ENCODE measurements at places on chromosomes 4 and X.
A peak's percentile ranks its signal among the peaks of the same experiment; 100 is the strongest.

DNA sequence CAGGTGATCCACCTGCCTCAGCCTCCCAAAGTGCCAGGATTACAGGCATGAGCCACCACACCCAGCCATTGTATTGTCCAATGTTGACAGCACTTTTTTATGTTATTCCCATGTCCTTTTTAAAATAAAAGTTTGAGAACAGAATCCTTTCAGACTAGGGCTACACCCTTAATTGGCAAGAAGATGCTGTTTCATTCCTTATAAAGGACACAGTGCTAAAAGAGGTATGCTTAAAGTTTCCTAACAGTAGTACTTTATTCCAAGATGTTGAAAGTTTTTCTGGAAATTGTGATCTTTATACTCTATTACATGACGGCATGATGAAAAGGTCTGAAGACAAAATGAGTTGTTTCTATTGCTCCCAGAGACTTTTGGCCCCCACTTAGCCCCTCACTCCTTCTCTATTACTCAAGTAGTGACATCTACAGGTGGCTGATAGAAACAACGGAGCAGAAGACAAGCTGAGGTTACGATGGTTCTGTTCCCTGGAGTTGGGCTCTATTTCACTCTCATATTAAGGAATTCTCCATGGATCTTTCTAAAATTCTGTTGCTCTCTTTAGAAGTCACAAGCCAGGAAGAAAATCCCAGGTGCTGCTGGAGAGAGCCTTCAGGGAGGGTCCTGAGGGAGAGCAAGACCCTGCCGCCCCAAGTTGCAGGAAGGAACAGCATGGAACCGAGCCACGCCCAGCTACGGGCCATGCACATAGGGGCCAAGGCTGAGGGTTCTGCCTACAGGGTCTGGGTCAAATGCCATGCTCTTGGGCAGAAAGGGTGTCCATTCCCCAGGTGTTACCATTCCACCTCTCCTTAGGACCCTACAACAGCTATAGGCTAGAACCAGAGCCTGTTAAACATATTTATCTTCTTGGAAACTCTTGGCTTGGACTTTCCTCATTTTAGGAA lies 22.8 kb downstream of the RPL9 start:
- no peak for DNase-seq

DNA sequence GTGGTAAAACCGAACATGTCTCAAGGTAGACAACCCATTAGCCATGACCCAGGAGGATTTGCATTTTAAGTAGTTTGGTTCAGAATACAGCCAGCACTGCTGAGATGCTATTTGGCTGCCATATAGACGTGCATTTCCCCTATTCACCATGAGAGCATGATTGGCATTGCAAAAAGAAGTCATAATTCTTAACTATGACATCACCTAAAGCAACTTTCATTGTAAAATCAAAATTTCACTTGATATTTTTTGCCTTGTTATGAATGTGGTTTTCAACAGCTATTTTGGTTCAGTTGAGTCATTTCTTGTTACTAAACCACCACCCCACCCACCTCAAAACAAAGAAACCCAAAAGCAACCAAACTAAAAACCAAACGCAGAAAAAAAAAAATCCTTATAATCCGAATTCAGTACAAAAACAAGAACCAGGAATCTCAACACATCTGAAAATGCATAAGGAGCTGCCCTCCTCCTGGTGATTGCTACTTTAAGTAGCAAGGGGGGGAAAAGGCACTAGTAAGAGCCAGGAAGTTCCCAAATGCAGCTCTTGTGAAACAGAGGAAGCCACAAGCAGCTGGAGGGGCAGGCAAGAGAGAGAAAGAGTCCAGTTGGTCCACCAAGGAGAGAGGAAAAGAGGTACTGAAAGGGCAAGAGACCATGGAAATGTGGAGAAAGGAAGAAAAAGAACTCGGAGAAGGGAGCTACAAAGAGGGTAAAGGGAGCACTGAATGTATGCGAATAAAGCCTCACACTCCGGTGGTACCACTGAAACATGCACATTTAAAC lies 3.1 kb downstream of the SLITRK4 start:
- DNase-seq = no peak

GRCh38 chrX:113929004-113929403 lies 654.9 kb upstream of the HTR2C start:
- DNase-seq = peak; percentile 6

DNA sequence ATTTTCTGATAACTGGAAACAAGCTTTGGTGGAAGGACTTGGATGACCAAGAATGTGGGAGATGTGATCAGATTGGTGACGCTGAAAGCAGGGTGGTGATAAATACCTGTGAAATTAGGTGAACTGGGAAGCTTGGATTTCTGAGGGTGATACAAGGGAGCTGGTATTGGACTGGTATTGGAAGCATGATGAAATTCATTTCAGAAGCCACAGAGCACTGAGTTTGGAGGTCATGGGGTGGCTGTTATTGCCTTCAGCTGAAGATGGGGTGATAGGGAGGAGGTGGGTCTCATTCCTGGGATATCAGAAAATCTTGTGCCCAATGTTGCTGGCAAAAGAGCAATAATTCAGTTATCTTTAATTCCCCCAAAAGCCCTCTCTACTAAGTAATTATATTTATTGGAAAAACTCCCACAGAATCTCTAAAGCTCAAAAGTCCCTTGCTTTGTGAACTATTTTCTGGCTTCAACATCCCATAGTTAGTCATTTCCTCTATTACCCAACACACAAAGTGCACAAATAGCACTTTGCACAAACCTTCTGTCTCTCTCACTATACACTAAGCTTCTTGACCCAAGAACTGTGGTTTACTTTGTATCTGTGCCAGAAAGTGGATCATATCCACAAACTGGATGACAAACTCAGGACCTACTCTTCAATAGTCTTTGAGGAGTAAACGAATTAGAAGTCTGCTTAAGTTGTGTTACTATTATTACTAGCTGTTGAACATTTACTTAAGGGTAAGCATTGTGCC lies 23.1 kb upstream of the CAMK2D start:
- DNase-seq = no peak

DNA sequence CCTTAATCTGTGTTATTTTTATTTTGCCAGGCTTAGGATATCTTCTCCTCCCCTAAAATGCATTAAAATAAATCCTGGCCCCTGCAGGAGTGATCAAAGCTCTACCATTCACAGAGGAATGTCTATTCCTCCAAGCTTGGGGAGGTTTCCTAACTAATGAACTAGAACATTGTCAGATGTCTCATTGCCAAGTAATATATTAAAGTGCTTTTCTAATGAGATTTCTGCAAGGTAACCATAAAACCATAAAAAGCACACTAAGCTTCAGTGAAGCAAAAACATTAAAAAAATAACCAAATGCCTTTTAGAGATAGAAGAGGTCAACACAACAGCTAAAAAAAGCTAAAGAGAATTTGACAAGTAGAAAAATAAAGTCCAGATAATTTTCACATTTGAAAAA lies 34.8 kb downstream of the IGFBP7 start:
- no peak for DNase-seq

DNA sequence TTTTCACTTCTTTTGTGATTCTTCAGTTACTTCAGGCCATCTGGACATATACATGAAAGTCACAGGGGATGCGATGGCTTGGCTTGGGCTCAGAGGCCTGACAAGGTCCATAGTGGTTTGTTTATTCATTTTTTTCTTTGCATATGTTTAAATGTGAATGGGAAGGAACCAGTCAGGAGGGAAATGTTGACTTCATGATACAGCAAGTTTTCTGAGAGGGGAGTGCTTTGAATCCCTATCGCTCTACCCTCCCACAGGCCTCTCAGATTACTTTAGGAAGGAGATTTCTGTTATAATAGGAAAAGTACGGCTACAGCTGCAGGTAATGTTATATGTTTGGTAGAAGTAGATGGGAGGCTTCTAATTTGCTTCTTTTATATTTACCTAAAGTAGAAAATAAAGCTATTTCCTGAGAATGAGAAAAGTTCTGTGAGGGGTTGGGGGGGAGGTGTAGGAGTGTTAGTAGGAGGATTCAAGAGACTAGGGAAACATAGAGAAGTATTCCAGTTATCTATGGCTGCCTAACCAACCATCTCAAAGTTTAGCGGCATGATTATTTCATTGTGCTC lies 322.9 kb downstream of the RAPGEF2 start:
- no peak for DNase-seq

DNA sequence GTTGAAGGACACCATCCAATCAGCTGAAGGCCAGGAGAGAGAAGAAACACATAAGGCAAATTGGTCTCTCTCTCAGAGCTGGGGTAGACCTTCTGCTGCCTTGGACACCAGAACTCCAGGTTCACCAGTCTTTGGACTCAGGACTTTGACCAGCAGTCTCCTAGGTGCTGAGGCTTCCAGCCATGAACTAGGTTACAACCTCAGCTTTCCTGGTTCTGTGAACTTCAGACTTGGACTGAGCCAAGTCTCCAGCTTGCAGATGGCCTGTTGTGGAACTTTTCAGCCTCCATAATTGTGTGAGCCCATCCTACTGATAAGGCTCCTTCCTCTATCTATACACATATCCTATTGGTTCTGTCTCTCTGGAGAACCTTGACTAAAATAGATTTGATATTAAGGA lies 20.6 kb upstream of the BBS12 start:
- DNase-seq = no peak

DNA sequence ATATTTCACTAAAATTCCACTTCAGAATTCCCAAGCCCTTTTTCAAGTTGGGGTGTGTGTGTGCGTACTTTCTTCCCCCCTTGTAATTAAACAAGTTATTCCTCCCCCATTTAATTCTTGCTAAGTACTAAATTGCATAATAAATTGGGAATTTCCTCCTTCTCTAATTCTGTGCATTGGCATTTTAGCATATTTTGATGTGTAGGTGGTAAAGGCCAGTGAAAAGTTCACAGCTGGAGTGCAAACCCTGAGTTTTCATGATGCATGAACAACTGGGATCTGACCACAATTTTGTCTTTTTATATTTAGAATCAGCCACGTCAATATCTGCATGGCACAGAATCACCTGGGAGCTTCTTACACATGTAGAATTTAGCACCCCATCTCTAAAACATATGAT lies 18.5 kb downstream of the ANXA3 start:
- no peak for DNase-seq

- peak; percentile 4 for DNase-seq
Observed at GRCh38 chrX:71992711-71993110, 82.1 kb downstream of the NHSL2 start.

GRCh38 chrX:136694431-136695087 lies 46.6 kb downstream of the CD40LG start:
- peak; percentile 9 for DNase-seq

DNA sequence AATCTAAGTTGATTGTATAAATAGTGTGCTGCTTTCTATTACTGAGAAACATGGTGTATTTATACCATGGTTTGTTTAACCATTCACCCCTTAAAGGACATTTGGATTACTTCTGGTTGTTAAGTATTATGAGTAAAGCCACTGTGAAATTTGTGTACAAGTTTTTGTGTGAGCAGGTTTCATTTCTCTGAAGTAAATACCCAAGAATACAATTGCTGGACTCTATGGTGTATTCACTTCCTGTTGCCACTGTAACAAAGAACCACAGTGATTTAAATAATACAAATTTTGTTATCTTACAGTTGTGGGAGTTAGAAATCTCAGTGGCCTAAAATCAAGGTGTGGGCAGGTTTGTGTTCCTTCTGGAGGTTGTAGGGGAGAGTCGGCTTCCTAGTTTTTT lies 869.6 kb downstream of the CCSER1 start:
- no peak for DNase-seq

- peak; percentile 72 for DNase-seq
Observed at GRCh38 chrX:6225911-6226595, 2.6 kb downstream of the NLGN4X start.

DNA sequence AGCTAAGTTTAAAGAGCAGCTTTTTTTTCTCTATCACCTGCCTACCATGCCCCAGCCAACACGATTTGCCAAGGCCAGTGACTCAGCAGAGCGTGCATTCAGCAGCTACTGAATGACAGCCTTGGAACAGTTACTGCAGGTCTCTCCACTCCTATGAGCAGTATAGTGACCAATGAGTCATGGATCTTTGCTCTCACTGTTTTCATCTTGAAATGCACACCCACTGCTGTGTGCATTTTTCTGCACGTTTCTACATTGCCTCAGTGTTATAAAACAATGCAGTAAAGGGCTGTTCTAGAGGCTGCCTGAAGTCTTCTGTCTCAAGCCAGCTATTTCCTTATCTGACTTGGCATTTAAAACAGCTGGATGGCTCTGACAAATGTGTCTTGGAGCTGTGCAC lies 66.0 kb upstream of the C4orf54 start:
- DNase-seq = no peak

GRCh38 chr4:12958436-12958835 lies 525.7 kb downstream of the RAB28 start:
- no peak for DNase-seq

DNA sequence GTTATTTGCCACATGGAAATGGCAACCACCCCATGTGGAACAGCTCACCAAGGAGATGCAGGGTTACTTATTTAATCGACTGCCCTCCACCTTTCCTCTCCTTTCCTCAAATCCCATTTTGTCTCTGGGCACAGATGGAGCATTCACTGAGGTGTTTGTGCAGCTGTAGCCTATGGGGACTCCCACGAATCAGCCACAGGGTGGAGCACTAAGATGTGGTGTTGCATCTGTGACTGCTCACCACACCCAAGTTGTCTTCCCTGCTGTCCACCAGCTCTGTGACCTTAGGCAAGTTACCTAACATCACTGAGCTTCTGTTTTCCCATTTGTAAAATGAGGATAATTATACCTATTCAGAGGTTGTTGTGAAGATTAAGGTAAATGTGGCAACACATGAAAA lies 252.4 kb upstream of the CPEB2 start:
- no peak for DNase-seq

DNA sequence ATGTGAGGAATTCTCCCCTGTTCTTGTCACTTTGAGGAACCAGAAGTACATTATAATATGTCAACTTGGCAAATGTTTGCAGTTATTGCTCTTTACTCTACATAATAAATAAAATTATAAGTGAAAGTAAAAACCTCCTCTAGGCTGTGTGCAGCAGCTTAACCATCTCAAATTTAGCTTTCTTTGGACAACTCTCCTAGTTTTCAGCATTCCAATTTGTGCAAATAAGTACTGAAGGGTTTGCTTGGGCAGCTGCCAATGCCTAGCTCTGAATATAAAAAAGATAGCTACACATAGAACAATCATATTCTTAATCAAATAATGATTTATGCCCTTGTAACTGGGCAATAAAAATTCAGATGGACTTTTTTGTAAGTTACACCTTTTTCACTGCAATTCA lies 82.5 kb downstream of the GASK1B start:
- DNase-seq = no peak

GRCh38 chrX:103823591-103823990 lies 8.5 kb downstream of the RAB9B start:
- no peak for DNase-seq

DNA sequence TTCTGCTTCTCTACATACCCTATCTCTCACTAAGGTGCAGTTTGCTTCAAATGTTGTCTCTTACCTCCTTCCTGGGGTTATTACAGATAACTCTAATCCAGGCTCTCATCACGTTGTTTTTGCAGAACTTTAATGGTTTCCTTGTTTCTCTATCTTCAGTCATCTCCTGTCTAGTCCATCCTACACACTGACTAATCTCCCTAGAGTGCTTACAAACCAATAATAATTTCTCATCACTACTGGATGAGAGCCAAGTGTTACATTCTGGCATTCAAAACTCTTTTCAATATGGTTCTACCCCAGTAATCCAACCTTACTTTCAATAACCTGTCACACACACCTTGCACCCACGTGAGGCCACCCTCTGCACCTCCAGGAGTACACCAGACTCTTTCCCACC lies 86.1 kb downstream of the SYNPO2 start:
- DNase-seq = no peak

Data from DND-41 (cell line).